ENCODE measurements at places on chromosomes 3 and 15.

GRCh38 chr3:79846148-79846933 is 78.5 kb upstream of the ROBO1 start:
- DNase-seq: no peak

GRCh38 chr15:28080386-28080785 is 18.7 kb downstream of the OCA2 start:
- DNase-seq: no peak

DNA sequence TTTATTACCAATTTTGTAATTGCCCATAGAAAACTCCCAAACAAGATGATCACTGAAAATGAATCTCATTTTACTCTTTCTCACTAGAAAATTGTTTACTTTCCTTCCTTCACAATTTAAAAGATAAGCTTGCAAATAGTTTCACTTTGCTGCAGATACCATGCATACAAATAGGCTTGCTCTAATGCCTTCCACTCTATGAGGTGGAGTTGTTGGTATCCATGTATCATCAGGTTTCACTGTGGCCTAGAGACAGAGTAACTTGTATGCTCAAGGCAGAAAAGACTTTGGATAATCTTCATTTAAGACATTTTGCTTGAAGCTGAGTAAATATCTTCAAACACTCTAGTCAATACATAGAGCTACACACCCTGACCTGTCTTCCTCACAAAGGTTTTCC is 60.8 kb downstream of the RYK start:
- no peak for DNase-seq

GRCh38 chr15:48250640-48251076 is 44.6 kb downstream of the SLC12A1 start:
- DNase-seq: no peak

DNA sequence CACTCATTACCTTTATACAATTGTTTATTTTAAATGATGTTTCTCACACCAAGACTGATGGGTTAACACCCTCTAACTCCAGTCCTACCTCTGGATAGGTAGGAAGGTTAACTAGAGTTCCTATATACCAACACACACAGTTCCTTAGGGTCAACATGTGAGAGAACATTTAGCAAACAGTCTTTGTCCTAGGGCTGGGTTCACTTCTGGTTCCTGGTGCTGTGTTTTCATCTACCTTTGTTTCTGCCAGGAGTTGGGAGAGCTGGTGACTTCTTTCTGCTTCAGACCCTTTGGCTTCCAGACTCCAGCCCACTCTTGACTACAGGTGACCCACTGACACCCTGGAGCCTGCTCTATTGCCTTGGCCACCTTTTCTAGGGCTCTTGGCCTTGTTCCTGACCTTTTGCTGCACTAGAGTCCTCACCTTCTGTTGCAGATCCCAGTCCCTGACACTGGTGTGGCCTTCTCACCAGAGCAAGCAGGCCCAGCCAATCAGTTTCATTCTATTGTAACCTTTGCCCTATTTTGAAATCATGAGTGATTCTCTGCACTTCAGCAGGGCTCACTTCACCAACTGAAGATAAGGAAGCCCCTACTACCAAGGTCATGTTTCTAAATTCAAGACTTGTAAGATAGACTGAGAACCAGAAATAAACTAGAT is 50.0 kb upstream of the SECISBP2L start:
- no peak for DNase-seq

GRCh38 chr15:65067645-65068402 is at the start of gene RASL12:
TSS of gene RASL12 (minus strand) at chr15:65067991. CDS start at chr15:65067835, 156 bp downstream.
- DNase-seq: no peak

DNA sequence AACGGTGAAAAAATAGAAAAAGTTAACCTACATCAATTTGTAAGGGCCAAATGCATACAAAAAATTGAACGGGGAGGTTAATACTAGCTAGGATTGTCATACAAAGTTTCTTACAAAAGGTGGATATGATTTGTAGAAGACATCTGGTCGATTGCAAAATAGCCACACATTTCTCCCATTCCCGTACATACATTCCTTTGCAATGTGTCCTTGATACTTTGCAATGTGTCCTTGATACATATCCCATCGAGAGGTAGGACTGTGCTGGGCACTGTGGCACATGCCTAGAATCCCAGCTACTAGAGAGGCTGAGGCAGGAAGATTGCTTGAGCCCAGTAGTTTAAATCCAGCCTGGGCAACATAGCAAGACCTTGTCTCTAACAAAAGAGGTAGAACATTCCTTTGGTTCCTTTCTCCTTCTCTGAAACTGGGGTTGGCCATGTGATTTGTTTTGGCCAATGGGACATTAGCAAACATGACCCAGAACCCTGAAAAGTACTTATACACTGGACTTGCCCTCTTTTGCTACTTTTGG is 9.5 kb downstream of the TTBK2 start:
- no peak for DNase-seq

GRCh38 chr3:138187296-138188012 is at the start of gene ARMC8:
TSS of gene ARMC8 (plus strand) at chr3:138187301. CDS start at chr3:138187555, 254 bp downstream.
- DNase-seq: no peak

- DNase-seq: no peak
These were observed 79.3 kb downstream of the MDFIC2 start for GRCh38 chr3:70233112-70233511.

DNA sequence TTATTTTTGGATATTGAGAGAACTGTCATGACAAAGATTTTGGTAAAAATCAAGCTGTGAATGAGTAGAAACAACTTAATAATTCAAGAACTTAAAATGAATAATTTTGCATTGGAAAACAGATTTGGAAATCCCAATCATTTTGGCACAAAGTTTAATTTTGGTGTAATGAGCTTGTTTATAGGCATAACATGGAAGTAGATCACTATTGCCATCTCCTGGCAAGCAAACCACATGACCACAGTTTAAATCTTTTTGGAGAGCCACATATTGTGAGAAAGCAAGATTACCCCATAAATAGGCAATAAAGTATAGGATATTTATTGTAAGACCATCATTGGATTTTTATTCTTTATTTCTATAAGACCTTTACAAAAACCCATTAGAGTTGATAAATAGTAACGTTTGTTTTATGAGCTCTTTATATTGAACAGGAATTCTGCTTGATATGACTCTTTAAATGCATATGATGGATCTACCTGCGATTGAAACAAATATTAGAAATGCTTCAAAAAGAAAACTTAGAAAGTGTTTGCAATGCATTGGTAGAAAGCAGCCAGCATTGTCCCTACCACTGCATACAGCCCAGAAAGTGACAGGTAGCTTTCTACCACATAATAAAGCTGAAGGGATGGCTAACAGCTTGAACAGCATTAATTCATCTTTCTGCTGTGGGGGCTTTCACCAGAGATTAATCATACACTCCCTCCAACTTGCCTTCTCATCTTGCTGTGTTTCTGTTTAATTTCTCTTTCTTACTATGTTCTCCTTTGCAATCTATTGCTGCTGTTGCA is 766.8 kb downstream of the TBL1XR1 start:
- DNase-seq: no peak

DNA sequence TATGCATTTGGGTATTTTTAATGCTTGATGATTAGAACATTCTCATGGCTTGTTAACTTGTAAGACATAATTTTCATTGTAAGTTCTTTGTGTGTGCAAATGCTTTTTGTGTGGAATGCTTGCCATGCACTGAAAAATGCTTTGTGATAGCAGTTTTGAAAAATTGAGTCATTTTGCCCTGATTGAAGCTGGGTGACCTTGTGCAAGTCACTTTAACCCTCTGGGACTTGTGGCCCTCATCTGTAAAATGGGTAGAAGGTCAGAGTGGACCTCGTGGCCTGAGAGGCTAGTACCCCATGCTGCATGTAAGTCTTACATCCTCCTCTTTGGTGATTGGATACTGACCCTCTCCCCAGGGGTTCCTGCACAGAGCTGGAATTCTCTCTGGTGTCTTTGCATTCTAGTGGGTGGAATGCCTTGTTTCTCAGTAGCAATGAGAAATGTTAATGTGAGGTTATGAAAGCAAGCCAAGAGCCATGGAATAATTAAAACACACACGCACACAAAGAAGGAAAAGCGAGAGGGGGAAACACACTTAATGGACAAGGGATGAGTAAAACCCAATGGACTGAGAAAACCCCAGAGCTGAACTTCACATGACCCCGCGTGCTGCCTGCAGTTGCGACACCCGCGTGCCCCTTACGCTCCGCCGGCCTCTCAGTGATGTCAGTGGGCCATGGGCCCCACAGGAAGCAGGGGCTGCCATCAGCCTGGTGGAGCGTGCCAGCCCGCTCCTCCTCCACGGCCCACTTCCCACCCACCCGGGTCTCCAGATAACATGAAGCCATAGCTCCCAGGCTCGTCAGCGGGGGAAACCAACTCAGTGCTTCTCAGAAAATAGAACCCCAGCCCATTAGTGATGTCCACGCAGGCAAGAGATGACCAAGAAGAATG is 44.0 kb downstream of the SMAD3 start:
- peak; percentile 32 for DNase-seq

DNA sequence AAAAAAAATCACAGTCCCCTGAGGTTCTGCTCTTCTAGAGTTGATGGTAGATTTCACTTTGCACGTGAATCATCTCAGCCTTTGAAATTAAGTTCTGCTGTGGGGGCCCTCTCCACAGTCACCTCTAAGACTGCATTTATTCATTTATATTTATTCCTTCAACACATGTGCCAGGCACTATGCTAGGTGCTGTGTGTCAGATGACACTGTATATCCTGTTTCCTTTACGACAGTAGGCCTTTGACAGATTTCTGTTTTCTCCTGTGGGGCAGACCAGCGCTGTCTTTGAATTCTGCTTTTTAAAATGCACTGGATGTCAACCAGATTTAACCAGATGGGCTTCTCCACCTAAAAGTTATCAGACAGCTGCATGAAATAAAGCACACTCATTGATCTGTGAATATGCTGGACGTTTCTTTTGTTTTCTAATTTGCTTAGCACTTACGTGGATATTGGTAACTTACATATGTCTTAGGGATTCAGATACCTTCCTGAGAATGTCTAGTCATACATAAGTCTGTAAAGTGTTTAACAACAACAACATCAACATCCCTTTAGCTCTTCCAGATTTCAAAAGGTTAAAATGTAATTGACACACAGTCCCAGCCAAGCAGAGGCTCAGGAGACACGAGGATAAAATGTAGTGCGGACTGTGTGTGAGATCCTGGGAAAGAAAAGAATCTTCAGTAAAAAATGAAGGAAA is 525.5 kb upstream of the MCTP2 start:
- DNase-seq: no peak

- no peak for DNase-seq
These were observed 72.7 kb downstream of the NUP210 start for GRCh38 chr3:13347390-13347950.

DNA sequence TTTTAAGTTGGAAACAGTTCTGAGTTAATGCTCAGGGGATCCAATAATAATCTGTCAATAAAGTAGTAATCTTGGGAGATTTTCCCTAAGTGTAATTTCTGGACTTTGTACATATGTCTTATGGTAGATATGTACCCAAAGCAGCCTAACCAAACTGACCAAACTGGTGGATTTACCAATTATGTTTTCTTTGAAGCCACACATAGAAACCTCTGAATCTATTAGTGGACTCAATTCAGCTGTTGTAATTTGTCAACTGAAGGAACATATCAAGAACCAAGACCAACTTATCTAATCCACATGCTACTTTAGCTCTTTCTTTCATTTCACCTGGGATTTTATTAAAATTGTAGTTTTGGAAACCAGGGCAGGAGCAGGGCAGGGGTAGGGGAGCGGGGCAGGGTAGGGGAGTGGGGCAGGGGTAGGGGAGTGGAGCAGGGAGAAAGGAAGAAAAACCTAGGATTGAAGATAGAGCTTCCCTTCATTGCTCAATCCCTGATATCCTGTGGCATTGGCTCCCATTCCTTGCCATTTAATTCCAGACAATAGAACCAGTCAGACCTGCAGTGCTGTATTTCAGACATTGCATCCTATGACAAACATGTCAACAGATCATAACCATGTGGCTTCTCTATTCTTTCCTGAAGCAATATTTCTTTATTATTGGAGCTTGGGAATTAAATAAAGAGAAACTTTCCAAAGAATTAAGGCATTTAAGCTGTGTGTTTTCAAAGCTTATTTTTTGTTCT is 101.8 kb downstream of the NFKBIZ start:
- DNase-seq: no peak

DNA sequence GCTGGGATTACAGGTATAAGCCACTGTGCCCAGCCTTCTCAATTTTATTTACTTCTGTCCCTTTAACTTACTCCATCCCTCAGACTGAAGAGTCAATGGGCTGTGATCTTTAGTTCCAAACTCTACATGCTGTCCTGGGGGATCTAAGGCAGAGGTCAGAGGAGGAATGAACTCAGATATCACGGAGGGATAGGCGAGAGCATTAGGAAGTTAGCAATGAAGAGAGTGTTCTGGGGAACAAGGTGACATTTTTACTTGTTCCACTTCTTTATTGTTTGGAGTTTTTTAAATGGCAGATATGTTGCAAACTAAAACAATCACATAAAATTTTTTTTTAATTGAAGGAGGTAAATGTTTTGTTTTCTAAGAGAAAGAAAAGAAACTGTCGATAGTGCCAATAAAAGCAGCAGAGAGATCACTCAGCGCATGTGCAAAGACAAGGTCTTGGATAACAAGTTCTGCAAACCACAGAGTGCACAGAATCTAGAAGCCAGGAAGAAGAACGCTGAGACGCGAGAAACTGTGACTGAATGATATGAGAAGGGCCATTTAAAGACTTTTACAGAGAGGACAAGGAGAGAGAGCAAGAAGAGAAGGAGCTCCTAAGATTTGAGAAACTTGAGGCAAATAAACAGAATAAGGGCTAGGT is 10.8 kb upstream of the CA12 start:
- no peak for DNase-seq

DNA sequence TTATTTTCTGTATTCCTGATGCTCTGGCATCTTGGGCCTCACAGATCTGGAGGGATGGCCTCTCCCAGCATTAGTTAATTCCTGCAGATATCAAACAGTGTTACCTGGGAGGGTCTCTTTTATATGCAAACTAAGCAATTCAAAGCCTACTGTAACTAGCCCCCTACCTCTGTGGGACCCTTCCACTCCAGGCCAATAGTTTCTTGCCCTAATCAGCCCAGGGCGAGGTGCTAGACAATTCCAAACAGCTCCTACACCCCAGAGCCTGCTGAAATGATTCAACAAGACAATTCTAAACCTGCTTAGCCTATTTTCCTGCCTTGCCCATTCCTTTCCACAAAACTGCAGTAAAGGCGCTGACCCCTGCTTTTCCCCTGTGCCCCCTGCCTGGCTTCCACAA is 106.6 kb upstream of the IGSF10 start:
- no peak for DNase-seq

- no peak for DNase-seq
These were observed 404.5 kb downstream of the OCA2 start for GRCh38 chr15:27694506-27695087.

DNA sequence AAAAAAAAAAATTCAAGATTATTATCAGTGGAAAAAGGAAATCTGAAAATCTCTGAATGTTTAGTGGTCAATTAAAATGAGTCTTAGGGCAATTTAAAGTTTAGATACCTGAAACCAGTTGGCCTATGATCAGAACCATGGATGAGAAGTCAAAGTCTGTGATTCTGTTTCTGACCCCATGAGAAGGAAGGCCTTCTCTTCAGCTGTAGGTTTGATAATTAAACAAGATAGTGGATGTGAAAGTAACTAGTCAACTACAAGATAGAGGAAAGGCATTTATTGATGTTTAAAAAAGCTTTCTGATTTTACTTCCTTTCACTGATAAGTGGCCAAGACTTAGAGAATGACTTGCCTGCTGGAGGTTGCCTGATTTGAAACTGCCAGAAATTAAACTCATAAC is 8.7 kb downstream of the PLS1 start:
- no peak for DNase-seq
